ENCODE measurements at places on chromosomes 2 and 18.

GRCh38 chr2:56410140-56410539 is 226.3 kb downstream of the CCDC85A start:
- DNase-seq, result no peak

DNA sequence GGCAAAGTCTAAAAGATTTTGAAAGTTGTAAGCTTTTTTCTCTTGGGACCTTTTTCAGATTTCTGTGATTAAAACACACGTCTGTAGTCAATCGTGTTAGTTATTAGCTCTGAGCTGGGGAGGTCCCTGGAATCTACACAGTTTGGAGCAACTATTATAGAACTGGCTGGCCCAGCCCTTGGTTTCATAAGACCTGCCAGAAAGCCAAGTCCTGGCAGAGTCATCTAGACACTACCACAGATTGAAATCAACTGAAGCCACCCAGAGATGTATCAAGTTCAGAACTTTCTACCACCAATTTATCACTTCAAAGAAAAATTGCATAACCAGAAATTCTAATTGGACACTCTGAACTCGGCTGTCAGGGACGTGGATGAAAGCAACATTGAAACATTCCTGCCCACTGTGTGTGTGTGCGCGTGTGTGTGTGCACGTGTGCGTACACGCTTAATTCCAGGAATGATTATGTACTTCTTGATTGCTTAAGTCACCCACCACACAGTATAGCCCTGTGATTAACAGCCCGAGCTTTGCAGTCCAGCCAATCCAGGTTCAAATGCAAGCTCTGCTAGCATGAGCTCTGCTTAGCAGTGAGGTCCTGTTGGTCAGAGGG is 126.3 kb downstream of the TPGS2 start:
- no peak for DNase-seq

DNA sequence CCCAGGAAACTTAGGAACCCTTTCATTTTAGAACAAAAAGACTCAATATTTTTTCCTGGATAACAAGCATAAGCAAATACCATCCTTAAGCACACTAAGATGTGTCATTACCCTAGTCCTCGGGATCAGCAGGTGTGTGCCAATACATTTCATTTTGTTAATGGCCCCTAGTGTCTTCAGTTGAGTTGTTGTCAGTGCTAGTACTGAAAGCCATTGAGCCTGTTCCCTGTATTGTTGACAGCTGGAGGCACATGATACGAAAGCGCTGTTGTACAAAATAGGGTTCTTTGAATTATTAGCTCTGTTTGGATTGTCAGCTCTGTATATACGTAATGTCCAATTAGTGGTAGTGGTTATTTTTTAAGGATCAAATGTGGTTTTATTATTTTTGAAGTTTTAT is 29.5 kb downstream of the VAPA start:
- peak; percentile 29 for DNase-seq

DNA sequence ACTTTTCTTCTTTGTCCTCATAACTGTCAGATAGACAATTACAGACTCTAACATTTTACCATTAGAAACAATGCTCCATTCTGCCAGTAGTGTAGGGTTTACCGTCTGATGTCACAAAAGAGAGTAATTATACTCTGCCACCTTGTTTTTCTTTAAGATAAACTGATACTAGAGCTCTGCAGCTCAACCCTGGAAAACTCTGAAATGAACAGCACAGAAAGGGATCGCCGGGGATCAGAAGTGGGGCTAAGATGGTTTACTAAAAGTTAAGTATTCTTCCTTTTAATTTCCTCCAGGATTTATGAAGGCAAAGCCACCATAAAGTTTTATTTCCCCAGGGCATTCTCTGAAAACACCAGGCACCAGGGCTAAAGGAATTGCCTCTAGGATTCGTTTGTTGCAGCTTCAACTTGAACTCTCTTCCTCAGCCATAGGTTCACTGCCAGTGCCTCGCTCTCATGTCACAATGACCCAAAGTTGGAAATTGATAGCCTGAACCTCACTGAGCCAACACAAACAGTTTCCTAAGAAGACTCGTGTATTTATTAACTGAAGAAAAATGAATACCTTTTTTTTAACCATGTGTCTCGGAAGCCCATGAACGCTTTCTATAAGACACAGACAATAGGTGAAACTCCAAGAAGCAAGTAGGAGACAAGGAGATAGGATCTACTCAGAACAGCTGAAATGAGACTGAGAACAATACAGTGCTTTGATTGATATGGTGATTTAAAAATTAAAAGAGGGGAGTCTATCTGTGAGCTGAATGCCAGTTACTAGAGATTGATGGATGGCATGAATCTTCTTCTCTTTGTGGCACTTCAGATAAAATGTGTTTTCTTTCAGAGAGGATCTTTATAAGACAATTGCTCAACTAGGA is 121.5 kb upstream of the SPATS2L start:
- no peak for DNase-seq

GRCh38 chr2:112692495-112692911 is 28.3 kb upstream of the NT5DC4 start:
- no peak for DNase-seq

DNA sequence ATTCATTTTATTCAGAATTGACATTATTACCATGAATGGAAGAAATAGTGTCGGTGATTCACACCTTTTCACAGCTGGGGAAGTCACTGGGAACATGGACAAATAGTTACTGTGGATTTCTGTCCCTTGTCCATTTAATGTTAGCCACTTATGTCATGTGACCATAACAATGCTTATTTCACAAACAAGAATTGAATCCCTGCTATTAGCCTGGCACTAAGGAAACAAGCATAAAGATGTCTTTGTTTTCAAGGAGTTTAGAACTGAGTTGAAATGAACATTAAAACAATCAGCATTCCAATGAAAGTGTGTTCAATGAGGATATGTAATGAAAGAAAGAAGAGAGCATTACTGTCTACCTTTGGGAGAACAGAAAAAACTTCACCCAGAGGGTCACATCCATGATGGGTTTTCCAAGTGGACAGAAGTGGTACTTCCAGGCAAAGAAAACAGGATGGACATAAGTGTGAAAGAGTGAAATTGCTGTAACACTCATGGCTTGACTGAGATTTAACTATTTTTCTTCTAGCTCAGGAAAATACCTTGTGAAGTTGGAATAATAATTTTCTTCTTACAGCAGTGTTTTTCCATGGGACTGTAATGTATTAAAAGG is 324.5 kb upstream of the UBE2E3 start:
- DNase-seq, result no peak

DNA sequence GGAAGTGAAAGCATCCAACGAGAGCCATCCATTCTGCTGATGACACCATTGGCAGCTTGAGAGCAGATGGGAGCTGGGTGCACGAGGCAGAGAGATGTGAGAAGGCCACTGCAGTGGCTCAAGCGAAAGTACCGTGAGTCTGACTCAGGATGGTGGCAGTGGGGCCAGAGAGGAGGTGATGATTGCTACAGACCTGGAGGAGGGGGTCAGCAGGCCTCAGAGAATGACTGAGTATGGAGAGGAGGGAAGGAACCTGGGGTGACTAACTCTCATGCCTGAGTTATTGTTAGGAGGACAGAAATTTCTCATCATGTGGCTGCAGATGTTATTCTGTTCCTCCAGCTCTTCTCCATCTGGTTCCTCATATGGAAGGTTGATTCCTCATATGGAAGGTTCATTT is 8.8 kb upstream of the ZBTB7C start:
- DNase-seq, result no peak

GRCh38 chr18:68940039-68940438 is 142.2 kb downstream of the CCDC102B start:
- DNase-seq, result no peak

- no peak for DNase-seq
Observed at GRCh38 chr2:129766374-129766993, 213.0 kb upstream of the RAB6C start.

DNA sequence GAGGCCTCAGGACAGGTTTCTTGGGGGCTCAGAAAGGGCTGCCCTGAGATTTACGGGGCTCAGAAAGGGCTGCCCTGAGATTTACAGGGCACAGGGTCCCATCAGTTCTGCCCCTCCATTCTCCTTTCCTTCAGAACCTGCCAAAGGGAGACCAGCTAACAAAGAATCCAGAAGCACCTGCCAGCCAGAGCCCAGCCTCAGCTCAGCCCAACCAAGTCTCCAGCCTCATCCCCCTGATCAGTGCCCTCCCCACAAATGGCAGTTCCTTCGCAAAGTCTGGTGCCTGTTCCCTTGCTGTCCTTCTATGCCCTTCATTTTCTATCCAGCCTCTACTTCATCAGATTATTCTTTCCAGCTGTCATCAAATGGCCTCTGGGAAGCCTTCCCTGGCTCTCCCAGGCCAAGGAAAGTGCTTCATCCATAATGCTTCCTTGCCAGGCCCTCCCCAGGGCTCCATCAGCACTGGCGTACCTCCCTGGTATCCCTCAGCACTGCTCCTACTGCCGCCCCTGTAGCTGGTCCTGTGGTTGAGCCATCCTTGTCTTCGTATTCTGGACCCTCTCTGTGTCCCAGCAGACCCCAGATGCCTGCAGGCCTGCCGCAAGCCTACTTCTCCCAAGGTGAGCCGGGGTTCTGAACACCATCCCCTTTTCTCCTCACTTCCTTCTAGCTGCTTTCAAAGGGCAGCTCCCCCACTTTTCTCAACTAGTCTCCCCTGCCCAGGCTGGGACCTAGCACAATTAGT is 96.2 kb upstream of the EPAS1 start:
- no peak for DNase-seq

DNA sequence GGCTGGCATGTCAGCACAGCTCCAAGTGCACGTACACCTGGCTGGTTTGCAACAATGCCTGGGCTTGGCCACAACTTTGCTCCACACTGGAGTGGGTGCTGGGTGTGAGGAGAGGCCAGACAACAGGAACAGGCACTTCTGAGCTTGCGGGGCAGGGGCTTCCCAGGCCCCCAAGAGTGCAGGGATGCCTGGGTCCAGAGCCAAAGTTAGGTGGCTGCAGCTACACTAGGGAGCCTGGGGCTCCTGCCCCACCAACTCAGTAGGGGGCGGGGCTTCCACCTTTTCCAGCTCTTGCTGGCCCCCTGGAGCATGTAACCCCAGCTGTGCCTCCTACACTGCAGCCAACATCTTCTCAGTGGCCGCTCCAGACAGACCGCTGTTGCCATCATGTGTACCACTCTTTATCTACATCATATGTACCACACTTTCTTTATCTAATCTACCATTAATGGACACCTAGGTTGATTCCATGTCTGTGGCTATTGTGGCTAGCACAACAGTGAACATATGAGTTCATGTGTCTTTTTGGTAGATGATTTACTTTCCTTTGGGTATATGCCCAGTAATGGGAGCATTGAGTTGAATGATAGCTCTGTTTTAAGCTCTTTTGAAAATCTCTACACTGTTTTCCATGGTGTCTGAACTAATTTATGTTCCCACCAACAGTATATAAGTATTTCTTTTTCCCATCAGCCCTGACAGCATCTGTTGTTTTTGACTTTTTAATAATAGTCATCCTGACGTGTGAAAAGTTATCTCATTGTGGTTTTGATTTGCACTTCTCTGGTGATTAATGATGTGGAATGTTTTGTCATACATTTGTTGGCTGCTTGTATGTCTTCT is 87.9 kb downstream of the ZNF804A start:
- DNase-seq, result no peak

DNA sequence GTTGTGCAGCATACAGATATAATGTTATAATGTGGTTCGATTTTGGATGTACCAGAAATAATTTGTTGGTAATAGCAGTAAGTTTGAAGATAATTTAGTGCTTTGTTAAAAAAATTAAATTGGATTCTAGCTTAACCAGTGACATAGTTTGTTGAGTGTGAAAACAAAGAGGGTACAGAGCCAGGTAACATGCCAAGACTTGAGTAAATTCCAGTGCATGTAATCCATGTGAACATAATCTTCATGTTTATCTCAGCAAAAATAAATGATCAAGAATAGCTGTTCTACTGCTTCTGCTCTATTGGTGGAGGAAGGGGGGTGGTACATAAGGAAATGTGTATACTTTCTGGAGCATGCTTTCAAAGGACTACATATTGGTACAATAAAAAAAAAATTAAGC is 165.8 kb downstream of the DNAH7 start:
- no peak for DNase-seq

DNA sequence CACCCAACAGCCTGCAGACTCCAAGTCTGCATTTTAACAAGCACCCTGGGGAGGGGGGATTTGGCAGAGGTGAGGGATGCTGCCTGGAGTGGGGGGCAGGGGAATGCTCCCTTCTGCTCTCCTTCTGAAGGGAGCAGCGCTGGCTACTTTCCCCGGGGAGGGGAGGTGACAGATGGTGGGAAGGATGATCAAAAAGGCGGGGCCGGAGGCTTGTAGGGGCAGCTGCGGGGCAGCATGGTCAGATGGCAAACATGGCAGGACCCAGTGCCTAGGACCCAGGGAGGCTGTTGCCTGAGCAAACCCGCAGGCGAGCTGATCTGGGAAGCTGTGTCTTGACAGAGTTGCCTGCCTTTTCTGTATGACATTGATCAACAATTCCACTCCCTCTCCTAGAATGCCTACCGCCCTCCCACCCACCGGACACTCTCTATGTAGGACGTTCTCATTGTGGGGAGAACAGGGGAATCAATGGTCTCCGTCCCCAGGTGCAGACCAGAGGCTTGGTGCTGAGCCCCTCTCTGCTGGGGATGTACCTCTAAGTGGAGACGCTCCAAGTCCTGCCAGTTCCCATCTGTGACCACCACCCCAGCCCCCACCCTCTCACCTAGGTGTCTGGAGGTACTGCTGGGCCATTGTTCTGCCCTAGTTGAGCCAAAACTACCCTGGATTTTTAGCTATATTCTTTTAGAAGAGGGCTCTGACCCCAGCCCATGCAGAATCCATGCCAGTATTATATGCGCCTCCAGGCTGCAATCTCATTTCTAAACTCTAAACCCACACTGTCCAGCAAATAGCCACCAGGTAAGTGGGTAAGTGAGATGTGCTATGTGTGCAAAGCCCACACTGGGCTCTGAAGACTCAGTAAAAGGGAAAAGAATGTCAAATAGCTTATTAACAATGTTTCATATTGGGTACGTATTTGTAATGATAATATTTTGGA is 89.7 kb upstream of the SEC11C start:
- no peak for DNase-seq

GRCh38 chr2:197265924-197266323 is 44.7 kb downstream of the ANKRD44 start:
- no peak for DNase-seq

Data from NCI-H1092 (cell line).